ENCODE measurements at places on chromosomes 7 and 10.

DNA sequence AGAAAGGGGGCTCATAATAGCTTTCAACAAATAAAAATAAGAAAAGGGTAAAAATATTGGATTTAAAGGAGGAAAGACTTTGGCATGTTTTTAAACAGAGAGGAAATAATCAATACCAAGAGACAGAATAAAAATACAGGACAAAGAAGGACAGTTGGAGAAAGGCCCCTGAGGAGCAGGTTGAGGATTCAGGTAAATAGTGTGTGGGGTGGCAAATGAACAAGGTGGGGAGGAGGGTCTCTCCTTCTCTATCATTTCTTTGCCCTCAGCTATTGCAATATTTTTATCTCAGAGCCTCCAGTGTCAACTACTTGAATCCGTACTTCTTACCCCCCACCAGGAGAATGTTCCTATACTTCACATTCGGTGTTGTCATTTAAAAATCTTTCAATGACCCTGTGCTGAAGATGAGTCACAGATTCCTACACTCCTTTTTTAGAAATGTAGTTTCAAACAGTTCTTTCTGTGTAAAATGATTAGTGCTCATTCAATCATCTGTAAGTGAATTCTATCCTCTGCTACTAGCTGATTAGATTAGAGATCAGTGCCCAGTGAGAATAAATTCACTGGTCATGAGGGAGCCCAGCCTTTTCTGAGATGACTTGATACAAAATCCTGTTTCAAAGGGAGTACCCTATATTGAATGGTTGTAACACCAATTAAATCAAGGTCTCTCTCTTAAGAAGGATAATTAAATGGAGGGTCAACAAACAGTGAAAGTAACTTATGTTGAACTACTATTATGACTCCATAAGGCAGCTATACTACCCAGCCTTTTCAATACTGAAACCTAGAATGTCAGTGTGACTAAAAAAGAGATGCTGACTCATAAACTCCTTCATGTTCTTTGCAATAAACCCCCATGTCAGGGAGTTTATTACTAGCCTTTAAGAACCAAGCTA is 50.4 kb upstream of the WNT16 start:
- no peak for DNase-seq

GRCh38 chr7:151194188-151194587 is 7.1 kb upstream of the ASB10 start:
- no peak for DNase-seq

- no peak for DNase-seq
Observed at GRCh38 chr10:129506101-129506797, 39.2 kb downstream of the MGMT start.

- no peak for DNase-seq
Observed at GRCh38 chr7:52100-52499, 140.3 kb upstream of the FAM20C start.

DNA sequence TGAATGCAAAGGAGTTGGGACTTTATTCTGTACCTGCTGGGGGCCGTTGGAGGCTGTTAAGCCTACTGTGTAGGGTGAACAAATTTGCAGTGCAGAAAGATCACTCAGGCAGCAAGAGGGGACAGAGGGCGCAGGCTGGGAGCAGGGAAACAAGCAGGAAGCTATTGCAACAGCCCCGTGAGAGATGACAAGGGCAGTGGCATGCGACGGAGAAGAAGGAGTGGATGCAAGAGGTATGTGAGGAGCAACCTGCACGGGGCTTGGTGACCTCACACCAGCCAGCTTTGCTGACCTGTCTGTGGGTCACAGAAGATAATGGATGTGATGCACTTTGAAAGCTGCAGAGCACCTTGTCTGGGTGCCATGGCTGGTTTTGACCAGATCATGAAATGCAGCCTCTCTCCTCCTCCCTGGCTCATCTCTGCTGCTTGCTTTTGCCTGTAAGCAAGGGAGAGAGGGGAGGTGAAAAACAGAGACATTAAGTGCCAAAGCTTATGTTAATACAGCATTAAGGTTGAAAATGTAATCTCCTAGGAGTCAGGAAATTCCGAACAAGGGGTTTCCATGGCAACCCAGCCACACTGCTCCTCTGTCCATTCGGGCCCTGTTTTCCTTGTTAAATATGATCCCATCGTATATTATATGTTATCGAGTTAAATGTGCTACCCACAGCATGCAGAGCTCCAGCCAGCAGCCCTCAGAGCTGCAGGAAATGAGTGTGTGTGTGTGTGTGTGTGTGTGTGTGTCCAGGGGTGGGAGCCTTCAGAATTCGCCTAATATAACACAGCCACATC is 314.3 kb upstream of the ZMIZ1 start:
- no peak for DNase-seq

GRCh38 chr7:47361236-47361635 is 220.7 kb downstream of the TNS3 start:
- DNase-seq = no peak

GRCh38 chr10:34641913-34642558 is 173.1 kb downstream of the PARD3 start:
- no peak for DNase-seq

GRCh38 chr7:105011831-105012502 is 2.0 kb upstream of the KMT2E start:
- DNase-seq = no peak

- DNase-seq = no peak
Observed at GRCh38 chr7:127877951-127878350, 153.3 kb downstream of the LRRC4 start.

GRCh38 chr10:4246881-4247358 is 461.9 kb upstream of the KLF6 start:
- no peak for DNase-seq

- DNase-seq = no peak
Observed at GRCh38 chr7:27616186-27616491, 46.5 kb downstream of the HIBADH start.

- no peak for DNase-seq
Observed at GRCh38 chr7:18831943-18832342, 285.5 kb downstream of the TWIST1 start.

GRCh38 chr7:100942045-100942774 is 7.1 kb upstream of the MUC3A start:
- no peak for DNase-seq

- DNase-seq = no peak
Observed at GRCh38 chr10:97805096-97805884, 33.5 kb upstream of the SFRP5 start.

DNA sequence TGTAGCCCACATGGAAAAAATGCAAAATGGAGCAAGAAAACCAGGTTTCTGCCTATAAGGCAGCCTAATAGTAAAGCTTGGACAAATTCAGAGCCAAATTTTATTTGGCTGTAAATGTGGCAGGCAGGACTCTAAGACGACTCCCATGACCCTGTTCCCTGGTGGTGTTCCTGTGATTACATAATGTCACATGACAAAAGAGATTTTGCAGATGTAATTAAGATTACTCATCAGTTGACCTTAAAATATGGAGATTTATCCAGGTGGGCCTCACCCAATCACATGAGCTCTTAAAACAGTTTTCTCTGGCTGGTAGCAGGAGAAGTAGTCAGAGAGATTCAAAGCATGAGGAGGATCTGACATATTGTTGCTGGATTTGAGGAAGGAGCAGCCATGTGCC is 303.1 kb upstream of the IMMP2L start:
- DNase-seq = no peak

DNA sequence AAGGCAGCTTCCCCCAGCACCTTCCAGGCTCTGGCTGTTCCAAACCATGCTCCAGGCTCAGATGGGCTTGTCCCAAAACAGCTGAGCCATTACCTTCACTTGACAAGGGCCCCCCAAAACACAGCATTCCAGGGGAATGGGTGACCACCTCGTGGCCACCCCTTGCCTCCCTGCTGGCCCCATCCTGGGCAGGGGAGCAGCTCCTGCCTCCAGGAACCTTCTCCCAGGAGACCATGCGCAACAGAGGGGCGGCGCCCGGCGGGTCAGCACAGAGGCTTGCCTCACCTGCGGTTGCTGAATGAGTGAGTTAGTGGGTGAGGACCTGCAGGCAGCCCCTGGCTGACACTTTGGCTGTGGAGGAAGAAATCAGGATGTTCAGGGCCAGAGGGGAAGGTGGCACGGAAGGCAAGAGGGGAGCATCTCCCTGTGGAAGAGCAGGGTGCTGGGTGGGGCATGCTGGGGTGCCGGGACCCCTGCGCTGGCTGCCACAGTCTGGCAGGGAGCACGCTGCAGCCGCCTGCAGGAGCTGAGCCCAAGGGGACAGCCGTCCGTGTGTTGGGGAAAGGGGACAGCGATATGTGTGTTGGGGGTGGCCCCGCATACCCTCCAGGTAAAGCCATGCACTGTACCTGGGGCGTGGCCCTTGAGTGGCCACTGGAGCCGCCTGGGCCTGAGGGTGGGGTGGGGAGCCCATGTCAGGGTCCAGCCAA is 54.7 kb downstream of the PWWP2B start:
- DNase-seq = no peak

- DNase-seq = no peak
Observed at GRCh38 chr10:116155191-116155590, 117.8 kb downstream of the GFRA1 start.

- no peak for DNase-seq
Observed at GRCh38 chr7:120043250-120043649, 229.7 kb upstream of the KCND2 start.

DNA sequence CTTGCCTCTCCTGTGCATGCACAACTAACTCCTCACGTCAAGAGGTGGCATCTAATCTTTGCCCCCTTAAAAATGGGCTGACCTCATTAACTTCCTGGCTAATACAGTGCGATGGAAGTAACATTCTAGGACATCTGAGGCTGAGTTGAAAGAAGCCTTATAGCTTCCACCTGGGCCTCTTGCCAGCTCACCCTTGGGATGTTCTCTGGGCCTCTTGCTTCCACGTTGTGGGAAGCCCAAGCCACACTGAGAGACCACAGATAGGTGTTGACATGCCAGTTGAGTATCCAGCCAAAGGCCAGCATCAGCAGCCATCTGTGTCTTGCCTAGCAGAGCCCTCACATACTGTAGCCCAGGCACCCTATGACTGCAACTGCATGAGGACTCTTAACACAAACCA is 60.8 kb upstream of the GDF10 start:
- DNase-seq = no peak

GRCh38 chr7:132280335-132280734 is 295.9 kb downstream of the PLXNA4 start:
- no peak for DNase-seq

DNA sequence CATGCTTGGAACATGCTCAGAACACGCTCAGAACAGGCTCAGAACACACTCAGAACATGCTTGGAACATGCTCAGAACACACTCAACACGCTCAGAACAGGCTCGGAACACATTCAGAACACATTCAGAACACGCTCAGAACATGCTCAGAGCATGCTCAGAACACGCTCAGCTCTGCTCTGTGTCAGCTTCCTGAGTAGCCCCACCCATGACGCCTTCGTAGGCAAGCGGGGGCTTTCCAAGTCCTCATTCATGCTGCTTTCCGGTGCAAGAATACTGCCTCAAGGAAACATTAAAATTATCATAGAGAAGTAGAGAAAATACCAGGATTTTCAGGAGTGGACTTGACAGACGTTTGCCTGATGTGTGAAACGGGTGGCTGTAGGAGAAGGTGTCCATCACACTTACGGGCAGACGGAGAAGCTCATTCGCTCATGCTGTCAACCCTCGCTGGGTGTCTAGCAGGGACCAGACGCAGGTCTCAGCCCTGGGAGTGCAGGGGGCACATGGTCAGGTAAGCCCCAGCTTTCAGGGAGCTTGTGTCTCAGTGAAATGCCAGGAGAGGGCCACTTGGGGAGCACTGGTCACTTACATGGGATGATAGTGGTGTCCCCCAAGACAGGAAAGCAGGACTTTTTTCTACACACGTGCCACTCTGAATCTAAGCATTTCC is 24.7 kb downstream of the EN2 start:
- no peak for DNase-seq

DNA sequence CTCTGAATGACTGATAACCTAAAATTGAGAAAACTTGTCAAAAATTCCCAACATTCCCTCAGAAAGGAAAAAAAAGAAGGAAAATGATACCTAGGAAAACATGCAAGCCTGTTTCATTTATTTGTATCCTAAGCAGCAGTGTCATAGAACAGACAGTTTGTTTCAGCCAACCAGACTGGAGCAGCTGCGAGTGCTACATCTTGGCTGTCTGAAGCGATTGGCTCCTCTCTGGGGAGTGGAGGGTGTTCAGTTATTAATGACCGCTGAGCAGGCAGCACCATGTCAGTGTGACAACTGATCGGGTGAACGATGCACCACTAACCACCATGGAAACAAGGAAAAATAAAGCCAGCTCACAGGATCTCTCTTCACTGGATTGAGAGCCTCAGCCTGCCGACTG is at the start of gene LRRN3:
TSS of gene LRRN3 (plus strand) at position 282 of the 400 bp plus-strand sequence. CDS start 31,646 bp downstream, outside the sequence.
- DNase-seq = peak; percentile 25

DNA sequence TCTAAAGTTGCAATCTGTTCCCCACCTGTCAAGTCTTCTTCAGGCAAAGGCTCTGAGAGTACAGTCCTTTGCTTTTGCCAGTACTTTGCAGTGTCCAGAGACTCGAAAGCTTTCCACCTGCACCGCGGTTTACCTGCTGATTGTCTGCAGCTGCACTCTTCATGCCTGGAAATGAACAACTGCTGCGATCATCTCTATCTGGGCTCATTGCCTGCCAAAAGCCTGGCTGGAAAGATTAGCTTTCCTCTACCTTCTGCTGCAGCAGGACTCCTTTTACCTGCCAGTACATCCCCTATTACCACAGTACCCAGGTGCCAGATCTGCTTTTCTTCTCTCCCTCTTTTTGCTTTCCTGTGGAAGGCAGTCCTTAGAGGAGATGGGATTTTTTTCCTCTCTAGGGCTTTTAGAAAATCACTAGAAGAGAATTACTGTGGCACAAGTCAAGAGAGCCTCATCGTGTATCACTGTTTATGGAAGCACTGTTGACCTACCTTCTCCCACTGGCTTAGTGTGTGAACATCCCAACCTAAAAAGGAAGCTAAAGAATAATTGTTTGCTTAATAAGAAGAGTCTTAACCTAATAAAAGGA is 2.2 kb downstream of the STRIP2 start:
- no peak for DNase-seq

GRCh38 chr10:1724921-1725488 is 12.3 kb downstream of the ADARB2 start:
- no peak for DNase-seq

GRCh38 chr7:134254311-134254710 is 62.4 kb downstream of the SLC35B4 start:
- no peak for DNase-seq

GRCh38 chr10:79410315-79411094 is 34.9 kb downstream of the ZCCHC24 start:
- DNase-seq = no peak

- no peak for DNase-seq
Observed at GRCh38 chr10:33377658-33378025, 43.2 kb upstream of the NRP1 start.

- DNase-seq = peak; percentile 1
Observed at GRCh38 chr10:98664329-98665042, 217.8 kb upstream of the HPS1 start.

GRCh38 chr7:158973440-158973839 is 117.1 kb downstream of the DYNC2I1 start:
- peak; percentile 67 for DNase-seq

Measured in stimulated activated CD4-positive, alpha-beta T cell treated with anti-CD3 and anti-CD28 coated beads, TNF-alpha, amount 100 ng/mL, for 24 hours (primary cell).